ENCODE measurements at places on chromosomes 13 and 19.

- DNase-seq: no peak
Measured at GRCh38 chr19:29031216-29031615, 181.7 kb downstream of the UQCRFS1 start.

DNA sequence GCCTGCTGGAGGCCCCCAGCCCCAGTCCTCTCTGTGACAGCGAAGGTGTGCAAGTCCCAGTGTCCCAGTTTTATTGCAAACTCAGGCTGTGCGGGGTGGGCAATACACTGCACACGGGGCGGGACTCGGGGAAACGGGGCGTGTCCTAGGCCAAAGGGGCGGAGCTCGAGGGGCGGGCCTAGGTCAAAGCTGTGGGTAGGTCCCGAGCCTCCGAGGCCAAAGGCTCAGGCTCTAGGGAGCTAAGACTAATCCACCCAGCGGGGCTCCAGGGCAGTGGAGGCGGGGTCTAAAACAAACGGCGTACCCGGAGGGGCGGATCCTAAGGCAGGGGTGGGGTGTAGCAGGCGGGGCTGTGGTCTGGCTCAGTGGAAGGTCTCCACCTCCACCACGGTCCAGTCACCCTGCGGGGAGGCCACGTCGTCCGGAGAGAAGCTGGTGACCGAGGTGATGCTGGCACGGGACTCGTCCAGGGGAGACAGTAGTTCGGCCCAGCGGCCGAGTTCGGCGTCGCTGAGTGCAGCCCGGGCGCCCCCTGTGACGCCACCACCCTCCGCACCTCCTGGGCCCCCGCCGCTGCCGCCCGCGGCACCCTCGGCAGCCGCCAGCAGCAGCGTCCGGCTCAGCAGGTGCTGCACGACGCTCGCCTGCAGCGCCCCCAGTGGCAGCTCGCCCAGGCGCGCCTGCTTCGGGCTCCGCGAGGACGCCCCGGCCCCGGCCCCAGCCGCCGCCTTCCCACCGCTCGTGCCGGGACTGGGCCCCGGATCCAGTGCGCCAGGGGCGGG is 5.3 kb downstream of the PRR36 start:
- DNase-seq: peak; percentile 58

GRCh38 chr13:99426426-99426825 is 74.8 kb upstream of the TM9SF2 start:
- DNase-seq: no peak

DNA sequence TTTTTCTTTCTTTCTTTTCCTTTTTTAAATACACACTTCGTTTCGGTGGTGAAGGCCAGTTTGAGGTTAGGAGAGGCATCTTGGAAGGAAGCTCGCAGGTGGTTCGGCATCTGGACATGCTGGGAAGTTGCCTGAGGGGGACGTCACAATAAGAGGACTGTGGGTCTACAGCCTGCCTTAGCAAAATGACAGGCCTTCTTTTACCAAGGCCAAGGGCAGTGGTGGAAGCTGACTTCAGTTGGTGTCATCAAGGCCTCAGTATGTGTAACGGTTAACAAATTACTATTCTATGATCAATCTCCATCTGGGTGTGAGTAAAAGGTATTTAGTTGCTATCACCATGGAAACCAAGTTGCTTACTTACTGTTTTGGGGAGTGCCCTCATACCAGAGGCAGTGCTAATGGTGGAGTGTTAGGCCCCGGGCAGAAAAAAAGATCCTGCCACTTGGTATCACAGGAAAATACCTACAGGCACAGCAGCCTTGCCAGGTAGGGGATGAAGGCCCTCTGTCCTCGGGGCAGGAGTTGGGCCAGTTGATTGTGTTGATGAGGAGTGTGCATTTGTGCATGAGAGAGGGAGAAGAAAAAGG is 10.3 kb downstream of the ACTN4 start:
- DNase-seq: no peak

GRCh38 chr19:43507880-43508279 is 3.3 kb upstream of the PHLDB3 start:
- DNase-seq: no peak

- no peak for DNase-seq
Measured at GRCh38 chr19:45597425-45598111, 4.4 kb downstream of the GPR4 start.

DNA sequence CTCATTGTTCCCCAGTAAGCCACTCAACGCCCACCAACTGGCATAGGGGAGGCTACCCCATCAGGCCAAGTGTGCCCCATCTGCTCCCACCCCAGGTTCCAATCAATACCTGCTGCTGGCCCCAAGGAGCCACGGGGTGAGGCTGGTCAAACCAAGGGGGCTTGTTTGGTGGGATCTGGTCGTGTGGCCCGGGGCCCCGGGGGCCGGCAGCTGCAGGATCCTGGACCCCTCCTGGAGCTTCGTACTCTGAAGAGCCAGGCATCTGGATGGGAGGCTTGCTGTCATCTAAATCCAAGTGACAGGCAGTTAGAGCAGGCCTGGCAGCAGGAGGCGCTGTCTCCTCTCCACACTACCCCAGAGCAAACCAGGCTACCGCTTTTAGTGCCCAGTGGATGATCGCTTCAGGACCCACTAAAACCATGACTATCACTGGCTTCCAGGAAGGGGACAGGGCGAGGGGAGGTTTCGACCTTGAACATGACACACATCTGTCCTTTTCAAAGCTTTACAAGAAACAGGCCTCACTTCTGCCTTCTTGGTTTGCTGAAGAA is 14.2 kb downstream of the CHERP start:
- DNase-seq: no peak

Data from activated CD8-positive, alpha-beta memory T cell treated with anti-CD3 and anti-CD28 coated beads for 4 hours (primary cell).